ENCODE measurements at places on chromosomes 4 and X.

DNA sequence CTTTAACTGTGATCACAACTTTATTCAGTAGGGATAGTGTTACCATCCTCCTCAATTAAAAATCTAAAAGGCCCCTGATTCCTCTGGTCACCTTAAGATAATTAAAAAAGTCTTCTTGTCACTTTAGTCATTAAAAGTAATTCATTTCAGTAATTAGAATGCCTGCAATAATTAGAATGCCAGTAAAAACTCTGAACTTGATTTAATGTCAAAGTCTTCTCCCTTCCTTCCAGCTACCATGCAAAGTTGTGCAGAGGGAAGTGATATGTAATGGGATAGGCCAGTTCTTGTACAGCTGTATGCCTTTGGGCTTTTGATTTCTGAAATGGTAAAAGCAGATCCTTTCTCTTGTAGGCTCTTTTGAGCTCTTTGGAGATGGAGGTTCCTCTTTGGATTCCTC lies 417.2 kb downstream of the ADAM29 start:
- DNase-seq = no peak

DNA sequence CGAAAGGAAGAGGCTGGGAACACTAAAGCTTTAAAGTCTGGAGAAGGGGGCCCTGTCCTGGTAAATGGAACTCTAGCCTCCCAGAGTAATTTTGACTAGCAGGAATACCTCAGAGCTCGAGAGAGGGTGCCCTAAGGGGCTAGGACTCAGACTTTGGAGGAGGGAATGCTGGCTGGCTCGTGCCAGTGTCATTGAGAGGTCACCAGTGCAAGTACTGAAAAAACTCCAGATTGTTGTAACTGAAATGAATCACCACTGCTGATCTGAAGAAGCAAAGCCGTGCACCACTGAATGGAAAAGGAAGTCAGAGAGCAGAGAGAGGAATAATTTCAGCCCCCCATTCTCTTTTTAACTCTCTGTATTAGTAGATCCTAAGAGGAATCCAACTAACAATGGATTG lies 690.2 kb downstream of the FAT4 start:
- no peak for DNase-seq

- DNase-seq = no peak
Measured at GRCh38 chr4:56843421-56843899, 22.0 kb upstream of the SPINK2 start.

DNA sequence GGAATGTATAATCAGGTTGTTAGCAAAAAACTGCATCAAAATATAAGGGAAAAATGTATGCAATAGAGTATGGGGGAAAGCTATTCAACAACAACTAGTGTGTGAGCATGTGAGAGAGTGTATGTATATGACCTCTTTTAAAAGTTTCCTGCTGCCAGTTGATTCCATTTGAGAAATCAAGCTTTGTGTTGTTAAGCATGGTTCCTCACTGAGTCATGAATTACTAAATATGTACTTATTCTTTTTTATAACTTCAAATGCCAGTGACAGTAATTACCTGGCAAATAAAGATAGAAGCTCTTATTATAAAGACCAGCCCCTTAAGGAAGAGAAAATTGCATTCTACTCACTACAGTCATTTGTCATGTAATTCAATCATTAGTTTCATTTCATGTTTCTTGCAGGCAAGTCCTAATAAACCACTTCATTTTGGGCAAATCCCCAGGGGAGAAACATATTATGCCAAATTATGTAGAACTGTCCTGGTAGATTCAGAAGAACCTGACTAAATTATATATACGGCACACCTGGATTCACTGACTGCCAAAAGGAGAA lies 19.2 kb downstream of the RASGEF1B start:
- no peak for DNase-seq

- DNase-seq = no peak
Measured at GRCh38 chr4:59570860-59571476, 1629.2 kb upstream of the ADGRL3 start.

GRCh38 chr4:2804449-2804972 lies 11.6 kb downstream of the SH3BP2 start:
- no peak for DNase-seq

GRCh38 chrX:63920875-63921274 lies 135.9 kb upstream of the ARHGEF9 start:
- no peak for DNase-seq

DNA sequence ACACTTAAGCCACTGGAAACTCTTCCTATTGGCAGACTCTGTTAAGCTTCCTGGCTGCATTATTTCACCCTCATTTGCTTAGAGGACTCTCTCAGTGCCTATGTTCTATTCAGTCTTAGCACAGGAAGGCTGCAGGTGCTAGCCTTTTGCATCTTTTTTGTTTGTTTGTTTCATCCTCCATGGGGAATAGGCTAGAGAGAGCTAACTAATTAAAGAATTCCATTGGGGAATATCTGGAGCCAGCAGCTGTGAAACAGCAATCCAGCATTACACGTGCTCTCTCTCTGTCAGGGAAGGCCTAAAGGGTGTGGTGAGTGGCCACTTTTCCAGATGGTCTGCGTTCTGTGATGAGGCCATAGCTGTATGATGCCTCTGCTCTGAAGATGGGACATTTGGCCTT lies 633.6 kb downstream of the SPRY1 start:
- DNase-seq = no peak

DNA sequence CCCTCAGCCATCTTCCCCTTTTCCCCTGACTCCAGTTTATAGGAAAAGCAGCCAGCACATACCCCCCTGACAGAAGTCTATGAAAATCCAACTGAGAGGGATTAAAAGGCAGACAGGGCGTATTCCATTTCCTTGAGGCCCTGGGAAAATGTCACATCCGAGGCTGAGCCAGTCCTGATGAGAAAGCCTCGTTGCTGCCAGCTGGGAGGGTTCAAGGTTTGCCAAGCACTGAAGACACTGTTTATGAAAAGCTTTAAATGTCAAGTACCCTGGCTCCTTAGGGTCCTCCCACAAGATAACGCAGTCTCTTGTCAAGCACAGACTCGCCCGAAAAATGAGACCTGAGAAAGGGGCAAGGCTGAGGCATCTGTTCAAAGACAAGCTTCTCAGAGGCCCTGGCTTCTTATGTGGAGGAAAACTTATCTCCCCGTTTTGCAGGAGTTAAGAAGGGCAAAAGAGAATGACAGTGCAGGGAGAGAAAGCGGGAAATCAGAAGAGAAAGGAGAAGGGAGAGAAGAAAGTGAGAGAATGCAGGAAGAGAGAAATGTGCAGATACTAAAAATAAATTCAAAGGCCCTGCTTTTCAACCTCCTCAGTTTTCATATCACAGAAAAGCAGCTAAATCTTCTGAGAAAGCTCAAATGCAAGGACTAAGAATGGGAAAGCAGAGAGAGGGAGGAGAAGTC lies 44.7 kb downstream of the SCD5 start:
- no peak for DNase-seq

Measured in HCT116 (cell line).